ENCODE measurements at places on chromosomes 5 and 9.

DNA sequence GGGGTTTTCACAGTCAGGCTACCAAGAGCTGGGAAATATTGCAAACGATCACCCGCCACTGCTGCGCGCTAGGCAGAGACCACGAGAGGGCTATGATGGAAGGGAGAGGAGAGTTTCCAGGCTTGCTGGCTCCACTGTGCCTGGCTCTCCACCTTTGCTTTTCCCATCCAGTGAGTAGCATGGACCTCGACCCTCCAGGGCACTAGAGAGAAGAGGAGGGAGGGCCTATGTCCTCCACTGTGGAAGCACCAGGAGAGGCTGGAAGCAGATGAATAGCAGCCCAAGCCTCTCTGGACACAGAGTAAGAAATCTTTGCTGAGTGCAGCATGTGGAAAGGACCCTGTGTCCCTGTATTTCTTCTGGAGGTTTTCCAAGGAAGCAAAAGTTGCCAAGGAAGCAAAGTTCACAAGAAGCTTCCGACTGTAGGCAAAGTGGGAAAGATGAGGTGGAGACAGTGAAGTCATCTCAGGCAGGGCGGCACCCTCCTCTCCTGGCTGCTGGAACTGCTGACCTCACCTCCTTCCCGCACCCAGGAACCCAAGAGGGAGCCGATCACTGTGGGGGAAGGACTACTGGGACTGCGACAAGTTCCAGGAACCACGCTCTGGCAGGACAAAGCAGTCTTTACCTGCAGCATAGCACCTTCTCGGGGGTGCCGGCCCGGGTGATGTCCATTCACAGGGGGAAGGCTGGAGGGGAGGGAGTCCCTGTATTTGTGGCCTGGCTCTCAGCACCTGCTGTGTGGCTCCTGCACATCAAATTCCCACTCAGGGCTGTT is 79.6 kb downstream of the CSNK1A1 start:
- H3K4me3 ChIP-seq, result no peak overlapping the region
- no peaks in the 10 kb centered on the region for H3K36me3 ChIP-seq
- H3K27me3 ChIP-seq, result no peaks in the 10 kb centered on the region
- no peaks in the 10 kb centered on the region for H3K4me1 ChIP-seq

GRCh38 chr9:132006677-132007370 is 72.8 kb downstream of the MED27 start:
- no peak for DNase-seq
- H3K36me3 ChIP-seq, result peaks cover 5% of the 10 kb centered on the region
- H3K4me1 ChIP-seq, result no peaks in the 10 kb centered on the region
- H3K27ac ChIP-seq, result no peak overlapping the region
- no peak overlapping the region for H3K4me3 ChIP-seq

DNA sequence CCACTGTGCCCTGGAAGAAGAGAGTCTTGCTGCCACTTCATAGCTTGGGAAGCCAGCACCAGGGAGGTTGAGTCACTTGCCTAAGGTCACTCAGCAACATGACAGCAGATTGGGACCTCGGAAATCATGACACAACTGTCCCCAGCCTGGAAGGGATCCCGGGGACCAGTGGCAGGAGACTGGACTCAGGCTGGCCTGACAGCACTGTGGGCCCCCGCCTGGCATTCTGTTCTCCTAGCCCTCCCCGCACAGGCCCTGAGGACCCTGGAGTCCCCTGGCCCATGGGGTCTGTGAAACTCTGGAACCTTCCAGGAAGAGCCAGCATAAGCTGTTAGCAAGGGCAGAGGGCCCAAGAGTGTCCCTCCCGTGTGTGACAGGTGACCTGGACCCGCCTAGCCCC is 64.9 kb downstream of the COL5A1 start:
- no peaks in the 10 kb centered on the region for H3K36me3 ChIP-seq
- H3K27me3 ChIP-seq, result no peaks in the 10 kb centered on the region
- DNase-seq, result no peak
- no peaks in the 10 kb centered on the region for H3K4me1 ChIP-seq
- H3K27ac ChIP-seq, result no peak overlapping the region

DNA sequence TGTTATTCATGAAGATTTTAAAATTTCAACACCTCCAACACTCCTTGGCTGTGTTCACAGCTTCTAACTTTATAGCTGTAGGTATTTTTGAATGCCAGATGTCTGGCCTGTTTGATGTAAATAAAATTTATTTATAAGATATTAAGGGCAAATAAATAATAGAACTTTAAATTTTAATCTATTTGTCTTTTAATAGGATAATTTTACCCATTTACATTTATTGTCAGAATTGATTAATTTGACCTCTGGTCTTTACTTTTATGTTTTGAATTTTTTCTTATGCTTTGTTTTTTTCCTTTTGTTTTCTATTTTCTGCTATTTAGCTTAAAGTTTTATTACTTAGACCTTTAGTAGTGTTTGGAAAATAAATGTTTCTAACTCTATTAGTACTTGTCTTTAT is 94.6 kb downstream of the UGCG start:
- H3K27ac ChIP-seq, result no peak overlapping the region
- no peaks in the 10 kb centered on the region for H3K36me3 ChIP-seq
- H3K4me3 ChIP-seq, result no peak overlapping the region
- DNase-seq, result no peak
- H3K4me1 ChIP-seq, result peaks cover 6% of the 10 kb centered on the region

DNA sequence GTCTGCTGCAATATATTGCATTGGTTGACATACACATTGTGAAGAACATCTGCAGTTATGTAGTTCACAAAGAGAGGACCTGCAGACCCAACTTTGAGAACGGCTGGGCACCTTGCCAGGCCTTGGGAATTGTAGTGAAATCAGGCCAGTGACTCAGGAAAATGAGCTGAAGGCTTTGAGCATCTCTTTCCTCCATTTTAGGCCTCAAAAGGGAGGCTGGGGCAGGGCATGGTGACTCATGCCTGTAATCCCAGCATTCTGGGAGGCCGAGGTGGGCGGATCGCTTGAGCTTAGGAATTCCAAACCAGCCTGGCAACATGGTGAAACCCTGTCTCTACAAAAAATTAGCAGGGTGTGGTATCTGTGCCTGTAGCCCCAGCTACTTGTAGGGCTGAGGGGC is 1.4 kb upstream of the IPPK start:
- no peaks in the 10 kb centered on the region for H3K36me3 ChIP-seq
- no peak overlapping the region for H3K4me3 ChIP-seq
- H3K4me1 ChIP-seq, result peaks cover 7% of the 10 kb centered on the region
- DNase-seq, result no peak

DNA sequence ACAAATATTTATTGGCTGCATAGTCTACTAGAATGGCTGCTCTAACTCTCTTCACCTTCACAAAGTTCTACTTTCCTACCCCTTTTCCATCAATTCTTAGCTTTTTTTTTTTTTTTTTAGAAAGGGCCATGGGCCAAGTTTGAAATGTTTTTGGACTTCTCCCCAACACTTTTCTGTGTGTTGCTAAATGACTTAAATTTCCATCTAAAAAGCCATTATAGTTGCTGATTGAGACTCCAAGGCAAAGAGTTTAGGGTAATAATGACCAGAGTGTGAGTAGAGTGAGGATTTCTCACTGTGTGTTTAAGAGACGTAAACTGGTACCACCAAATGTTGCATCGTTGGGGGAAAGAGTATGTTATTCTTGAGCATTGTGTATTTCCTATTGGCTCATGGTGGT is 24.4 kb downstream of the TNC start:
- no peak overlapping the region for H3K4me3 ChIP-seq
- no peaks in the 10 kb centered on the region for H3K27me3 ChIP-seq
